ENCODE measurements at places on chromosomes 5 and 9. TPM values are rescaled to one million over a fixed set of nuclear protein-coding genes. Genes with fewer than 3 reads are reported as not detected.

GRCh38 chr5:160905285-160905684 is 53.3 kb upstream of the ATP10B start:
- H3K4me1 ChIP-seq: no peaks in the 10 kb centered on the region
- no peaks in the 10 kb centered on the region for H3K36me3 ChIP-seq
- no peak overlapping the region for H3K27ac ChIP-seq

- no peaks in the 10 kb centered on the region for H3K27me3 ChIP-seq
- no peak overlapping the region for H3K27ac ChIP-seq
- no peaks in the 10 kb centered on the region for H3K4me1 ChIP-seq
These were observed 378.2 kb downstream of the FAM170A start for GRCh38 chr5:120007598-120007997.

GRCh38 chr5:156221816-156222215 is 105.1 kb upstream of the SGCD start:
- H3K27me3 ChIP-seq: no peaks in the 10 kb centered on the region
- no peaks in the 10 kb centered on the region for H3K36me3 ChIP-seq
- no peak overlapping the region for H3K27ac ChIP-seq

- H3K4me1 ChIP-seq: no peaks in the 10 kb centered on the region
- H3K4me3 ChIP-seq: no peak overlapping the region
- H3K27ac ChIP-seq: no peak overlapping the region
- H3K36me3 ChIP-seq: no peaks in the 10 kb centered on the region
- H3K27me3 ChIP-seq: no peaks in the 10 kb centered on the region
These were observed 495.9 kb upstream of the PAPPA start for GRCh38 chr9:115657695-115658094.

DNA sequence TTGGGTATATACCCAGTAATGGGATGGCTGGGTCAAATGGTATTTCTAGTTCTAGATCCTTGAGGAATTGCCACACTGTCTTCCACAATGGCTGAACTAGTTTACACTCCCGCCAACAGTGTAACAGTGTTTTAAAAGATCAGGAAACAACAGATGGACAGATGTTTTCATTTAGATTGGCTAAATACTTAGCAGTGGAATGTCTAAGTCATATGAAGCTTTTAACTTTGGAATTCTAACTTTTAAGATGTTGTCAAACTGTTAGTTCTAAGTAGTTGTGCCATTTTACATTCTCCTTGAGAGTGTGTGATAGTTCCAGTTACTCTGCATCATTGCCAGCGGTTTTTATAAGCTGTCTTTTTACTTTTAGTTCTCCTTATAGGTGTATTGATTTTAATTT is 688.8 kb downstream of the SEMA5A start:
- no peak overlapping the region for H3K27ac ChIP-seq
- H3K4me3 ChIP-seq: no peak overlapping the region
- DNase-seq: no peak
- H3K4me1 ChIP-seq: no peaks in the 10 kb centered on the region
- no peaks in the 10 kb centered on the region for H3K27me3 ChIP-seq

DNA sequence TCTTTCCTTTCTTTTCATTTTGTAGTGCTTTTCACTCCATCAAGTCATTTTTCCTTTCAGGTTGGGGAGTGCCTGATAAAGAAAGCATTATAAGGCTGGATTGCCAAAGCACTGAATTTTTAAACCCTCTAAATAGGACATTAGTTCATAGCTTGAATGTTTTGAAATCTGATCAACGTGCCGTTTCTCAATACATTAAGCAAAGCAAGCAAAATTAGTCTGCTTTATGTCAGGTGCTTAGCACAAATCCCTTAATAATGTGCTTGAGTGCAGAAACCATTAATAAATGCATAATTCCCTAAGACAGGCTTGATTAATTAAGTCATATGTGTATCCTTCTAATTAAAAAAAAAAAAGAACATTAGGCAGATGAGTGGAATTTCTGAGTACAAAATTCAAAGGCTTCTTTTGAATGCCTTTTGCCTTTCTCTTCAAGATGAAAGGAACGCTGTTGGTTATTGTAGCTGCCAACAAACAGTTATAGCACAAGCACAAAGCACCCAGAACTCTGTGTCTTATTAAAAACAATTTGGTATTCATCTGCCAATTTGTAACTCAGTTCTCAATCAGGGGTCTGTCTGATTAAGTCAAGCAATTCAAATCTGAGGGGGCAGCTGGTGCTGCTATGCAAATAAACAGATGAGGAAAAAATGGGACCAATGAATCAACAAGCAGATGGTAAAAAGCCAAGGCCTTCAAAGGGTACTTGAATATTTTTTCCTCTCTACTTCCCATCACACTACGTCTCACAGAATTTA is 233.7 kb downstream of the TLE1 start:
- no peaks in the 10 kb centered on the region for H3K4me1 ChIP-seq
- H3K4me3 ChIP-seq: no peak overlapping the region
- DNase-seq: no peak
- H3K27ac ChIP-seq: no peak overlapping the region
- H3K36me3 ChIP-seq: no peaks in the 10 kb centered on the region
- peaks cover 2% of the 10 kb centered on the region for H3K27me3 ChIP-seq

DNA sequence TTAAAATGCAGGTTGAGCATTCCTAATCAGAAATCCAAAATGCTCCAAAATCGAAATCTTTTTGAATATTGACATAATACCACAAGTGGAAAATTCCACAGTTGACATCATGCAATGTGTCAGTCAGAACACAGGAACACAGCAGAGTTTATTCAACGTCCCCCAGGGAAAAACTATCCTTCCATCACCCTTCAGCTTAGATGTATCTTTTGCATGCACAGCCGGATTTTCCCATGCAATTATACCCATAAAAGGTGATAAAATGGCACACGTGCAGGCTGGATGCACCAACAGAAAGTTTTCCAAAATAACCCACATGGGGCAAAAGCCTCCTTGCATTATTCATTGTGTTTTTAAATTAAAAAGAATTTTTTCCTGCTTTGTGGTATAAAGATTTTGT is 71.2 kb downstream of the RAB24 start:
- peaks cover 2% of the 10 kb centered on the region for H3K36me3 ChIP-seq
- H3K27me3 ChIP-seq: no peaks in the 10 kb centered on the region
- no peak for DNase-seq
- no peaks in the 10 kb centered on the region for H3K4me1 ChIP-seq
- no peak overlapping the region for H3K4me3 ChIP-seq

DNA sequence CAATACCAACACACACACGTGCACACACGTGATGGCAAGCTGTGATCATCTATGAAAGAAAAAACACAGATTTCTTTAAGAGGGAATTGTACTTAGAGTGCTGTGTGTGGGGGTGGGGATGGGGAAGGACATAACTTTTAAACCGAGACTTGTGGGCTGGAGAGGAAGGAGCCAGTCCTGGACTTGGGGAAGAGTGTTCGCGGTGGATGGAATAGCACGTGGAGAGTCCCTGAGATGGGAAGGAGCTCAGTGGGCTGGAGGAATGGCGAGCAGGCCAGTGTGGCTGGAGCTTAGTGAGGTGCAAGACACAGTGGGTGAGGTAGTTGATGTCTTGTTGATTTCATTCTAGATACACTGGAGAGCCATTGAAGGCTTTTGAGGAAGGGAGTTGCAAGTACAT is 78.5 kb downstream of the RGS3 start:
- no peaks in the 10 kb centered on the region for H3K27me3 ChIP-seq
- no peak overlapping the region for H3K27ac ChIP-seq
- no peak overlapping the region for H3K4me3 ChIP-seq
- no peak for DNase-seq
- peaks cover 81% of the 10 kb centered on the region for H3K36me3 ChIP-seq

Gene DPM2
- 41.9 TPM for total RNA-seq

Gene PDE4D
- 41.1 TPM for total RNA-seq

Gene STC2
- total RNA-seq: 26.9 TPM
